ENCODE measurements at places on chromosomes 3 and 15.

- no peaks in the 10 kb centered on the region for H3K4me1 ChIP-seq
- H3K27me3 ChIP-seq: no peaks in the 10 kb centered on the region
- no peaks in the 10 kb centered on the region for H3K36me3 ChIP-seq
- no peak overlapping the region for H3K27ac ChIP-seq
- peak; percentile 13 for DNase-seq
These were observed 124.1 kb downstream of the NR2E3 start for GRCh38 chr15:71934446-71934845.

GRCh38 chr3:124998247-124998630, 57.6 kb downstream of the HEG1 start:
- H3K27me3 ChIP-seq: no peaks in the 10 kb centered on the region
- no peak overlapping the region for H3K27ac ChIP-seq
- peaks cover 24% of the 10 kb centered on the region for H3K36me3 ChIP-seq
- no peaks in the 10 kb centered on the region for H3K4me1 ChIP-seq
- no peak overlapping the region for H3K4me3 ChIP-seq

DNA sequence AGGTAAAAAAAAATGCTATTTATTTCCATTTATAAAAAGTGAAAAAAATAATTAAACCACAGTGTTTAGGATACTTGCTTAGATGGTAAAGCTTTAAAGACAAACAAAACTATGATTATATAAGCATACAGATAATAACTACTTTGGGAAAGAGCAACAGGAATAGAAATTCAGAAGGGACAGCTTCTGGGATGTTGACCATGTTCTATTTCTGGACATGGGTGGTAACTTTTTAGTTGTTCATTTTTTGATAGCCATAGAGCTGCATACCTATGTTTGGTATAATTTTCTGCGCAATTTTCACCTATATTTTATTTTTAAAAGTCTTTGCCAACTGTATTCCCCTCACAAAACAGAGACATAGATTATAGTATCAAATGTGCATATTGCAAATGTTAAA, 572.0 kb upstream of the NR2F2 start:
- H3K27ac ChIP-seq: no peak overlapping the region
- no peaks in the 10 kb centered on the region for H3K4me1 ChIP-seq
- H3K36me3 ChIP-seq: no peaks in the 10 kb centered on the region
- no peaks in the 10 kb centered on the region for H3K27me3 ChIP-seq

DNA sequence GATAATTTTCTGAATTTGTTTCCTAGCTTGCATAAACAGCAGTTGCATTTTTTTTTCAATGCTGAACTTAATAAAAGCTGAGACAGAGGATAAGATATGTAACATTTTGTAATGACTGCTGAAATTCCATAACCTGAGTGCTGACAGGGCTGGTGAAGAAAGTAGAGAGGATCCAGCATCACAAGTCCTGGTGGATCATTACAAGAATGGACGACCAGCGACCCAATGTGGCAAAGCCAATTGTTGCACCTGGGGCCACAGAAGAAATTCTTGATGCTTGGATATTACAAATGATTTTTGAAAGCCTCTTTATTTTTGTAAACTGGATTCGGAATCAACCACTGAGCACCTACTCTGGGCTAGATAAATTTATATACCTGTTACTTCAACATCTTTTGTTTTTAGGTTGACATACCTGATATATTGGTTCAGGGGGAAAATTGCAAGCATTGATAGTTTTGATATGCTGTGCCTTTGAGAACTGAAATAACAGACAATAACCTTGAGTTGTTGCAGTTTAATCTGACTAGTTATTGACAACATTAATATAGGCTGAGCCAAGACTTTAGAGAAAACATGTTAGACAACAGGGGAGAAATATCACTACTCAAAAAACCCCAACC, 3.9 kb upstream of the ACTL6A start:
- DNase-seq: no peak
- no peak overlapping the region for H3K27ac ChIP-seq
- no peaks in the 10 kb centered on the region for H3K36me3 ChIP-seq
- no peak overlapping the region for H3K4me3 ChIP-seq
- no peaks in the 10 kb centered on the region for H3K27me3 ChIP-seq
- H3K4me1 ChIP-seq: peaks cover 1% of the 10 kb centered on the region

GRCh38 chr3:133834621-133835417, 29.2 kb downstream of the SRPRB start:
- no peaks in the 10 kb centered on the region for H3K36me3 ChIP-seq
- H3K4me3 ChIP-seq: no peak overlapping the region
- H3K27me3 ChIP-seq: peaks cover 4% of the 10 kb centered on the region
- no peak for DNase-seq

Measured in keratinocyte (primary cell).